ENCODE measurements at places on chromosomes 12 and 14. TPM values are rescaled to one million over a fixed set of nuclear protein-coding genes. Genes with fewer than 3 reads are reported as not detected.

DNA sequence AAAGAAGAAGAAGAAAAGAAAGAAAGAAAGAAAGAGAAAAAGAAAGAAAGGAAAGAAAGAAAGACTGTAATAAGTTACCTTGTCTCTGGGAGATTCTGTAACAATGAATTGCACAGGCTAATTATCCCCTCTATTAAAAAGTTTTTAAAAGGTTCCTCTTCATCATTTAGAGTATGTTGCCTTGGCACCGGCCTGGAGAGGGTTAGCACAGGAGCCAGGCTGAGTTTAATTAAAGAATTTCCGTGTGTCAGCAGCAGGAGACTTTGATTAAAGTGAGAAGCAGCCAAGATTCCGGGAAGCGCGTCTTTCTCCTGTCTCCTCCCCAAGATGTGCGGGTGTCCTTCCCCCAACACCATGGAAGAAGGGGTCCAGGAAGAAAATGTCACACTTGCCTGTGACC is 92.8 kb upstream of the ETV6 start:
- no peak for DNase-seq

- DNase-seq = no peak
Observed at GRCh38 chr14:104219731-104220214, 81.4 kb downstream of the KIF26A start.

- DNase-seq = no peak
Observed at GRCh38 chr14:76773188-76773885, 12.1 kb downstream of the VASH1 start.

GRCh38 chr14:31893221-31893757 is 183.8 kb upstream of the ARHGAP5 start:
- no peak for DNase-seq

DNA sequence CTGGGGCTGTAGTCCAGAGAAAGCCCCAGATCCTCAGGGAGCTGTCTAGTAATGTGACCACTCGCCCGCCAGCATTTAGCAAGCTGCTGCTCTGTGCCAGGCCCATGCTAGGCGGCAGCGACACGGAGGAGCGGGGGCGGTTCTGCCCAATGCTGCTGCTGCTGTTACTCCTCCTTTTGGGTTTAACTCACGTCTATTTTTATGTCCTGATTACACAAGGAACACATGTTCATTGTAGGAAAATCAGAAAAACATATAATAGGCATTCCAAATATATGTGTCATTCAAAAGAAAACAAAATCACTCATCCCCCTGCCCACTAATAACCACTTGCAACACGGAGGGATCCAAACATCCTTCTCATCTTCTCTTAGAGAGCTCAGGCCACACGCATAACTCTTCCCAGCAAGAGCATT is 30.4 kb downstream of the CCDC92 start:
- DNase-seq = no peak

DNA sequence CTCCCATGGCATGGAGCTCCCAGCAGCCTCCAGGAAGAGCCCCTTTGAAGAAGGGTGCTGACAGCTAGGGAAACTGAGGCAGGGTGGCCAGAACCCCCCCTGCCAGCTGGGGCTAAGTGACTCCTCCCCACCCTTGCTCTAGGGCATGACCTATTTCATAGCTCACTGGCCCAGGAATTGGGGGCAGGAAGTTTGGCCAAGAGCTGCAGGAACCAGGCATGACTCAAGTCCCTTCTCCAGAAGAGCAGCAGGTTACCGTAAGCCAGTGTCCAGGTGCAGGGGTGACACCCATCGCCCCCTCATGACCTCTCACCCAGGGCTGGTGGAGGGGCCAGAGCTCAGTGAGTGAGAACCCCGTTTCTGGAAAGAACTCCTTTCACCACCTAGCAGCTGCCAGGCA is 1.9 kb downstream of the RASAL1 start:
- no peak for DNase-seq

DNA sequence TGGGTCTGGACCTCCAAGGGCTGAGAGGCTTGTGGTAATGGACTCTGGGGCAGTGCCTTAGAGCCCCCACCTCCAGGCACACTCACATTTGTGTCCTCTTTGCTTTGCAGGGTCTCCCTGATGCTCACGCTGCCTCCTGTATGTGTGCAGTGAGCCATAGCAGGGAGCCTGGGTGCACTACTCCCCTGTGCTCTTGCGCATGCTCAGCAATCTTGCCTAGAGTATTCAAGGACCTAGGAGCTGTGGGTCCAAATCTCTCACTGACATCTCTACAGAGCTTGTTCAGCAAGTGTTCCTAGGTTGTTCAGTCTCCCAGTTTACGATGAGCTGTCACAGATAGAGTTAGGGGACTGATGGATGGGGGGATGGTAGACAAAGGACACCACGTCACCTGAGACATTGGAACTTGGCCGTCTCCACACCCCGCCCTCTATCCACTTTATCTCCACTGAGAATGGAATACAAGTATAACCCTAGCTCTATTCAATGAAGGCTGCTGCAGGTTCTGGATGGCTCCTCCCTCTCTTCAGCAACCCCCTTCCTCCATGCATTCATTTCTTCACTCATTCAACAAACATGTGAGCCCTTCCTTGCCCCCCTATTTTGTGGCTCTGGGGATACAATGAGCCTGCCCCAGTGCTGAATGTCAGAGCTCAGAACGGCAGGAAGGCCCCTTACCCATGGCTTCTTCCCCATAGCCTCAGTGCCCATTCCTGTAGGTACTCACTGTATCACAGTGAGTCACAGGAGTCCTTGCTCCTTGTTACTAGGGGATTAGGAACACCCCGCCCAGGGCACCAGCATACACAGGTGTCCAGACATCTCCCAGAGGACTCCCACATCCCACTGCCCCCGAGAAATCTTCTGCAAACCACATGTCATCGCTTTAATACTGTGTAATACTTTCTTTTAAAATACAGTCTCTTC is 31.2 kb downstream of the FIGNL2 start:
- DNase-seq = no peak

GRCh38 chr12:8449355-8449859 is 6.4 kb upstream of the CLEC6A start:
- DNase-seq = no peak

DNA sequence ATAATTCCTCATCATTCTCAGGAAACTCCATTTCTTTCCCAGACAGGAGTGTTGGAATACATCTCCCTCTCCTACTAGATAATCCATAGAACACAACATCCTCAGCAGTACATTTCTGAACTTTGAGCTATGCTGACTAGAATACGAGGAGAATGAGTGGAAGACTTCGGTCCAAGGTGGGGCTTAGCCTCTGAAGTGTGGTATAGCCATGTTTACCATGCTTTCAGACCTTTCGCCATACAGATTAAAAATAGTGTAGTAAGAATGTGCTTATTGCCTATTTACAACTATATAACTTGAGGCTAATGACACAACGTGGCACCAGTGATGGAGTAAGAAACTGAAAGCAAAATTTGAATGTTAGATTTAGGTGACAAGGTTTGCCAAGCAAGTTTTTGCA is 184.5 kb upstream of the KRR1 start:
- no peak for DNase-seq

GRCh38 chr14:66041582-66041981 is 444.6 kb upstream of the CCDC196 start:
- no peak for DNase-seq

- DNase-seq = no peak
Observed at GRCh38 chr12:60387356-60387755, 791.5 kb downstream of the SLC16A7 start.

- no peak for DNase-seq
Observed at GRCh38 chr12:103415681-103416080, 80.1 kb downstream of the C12orf42 start.

DNA sequence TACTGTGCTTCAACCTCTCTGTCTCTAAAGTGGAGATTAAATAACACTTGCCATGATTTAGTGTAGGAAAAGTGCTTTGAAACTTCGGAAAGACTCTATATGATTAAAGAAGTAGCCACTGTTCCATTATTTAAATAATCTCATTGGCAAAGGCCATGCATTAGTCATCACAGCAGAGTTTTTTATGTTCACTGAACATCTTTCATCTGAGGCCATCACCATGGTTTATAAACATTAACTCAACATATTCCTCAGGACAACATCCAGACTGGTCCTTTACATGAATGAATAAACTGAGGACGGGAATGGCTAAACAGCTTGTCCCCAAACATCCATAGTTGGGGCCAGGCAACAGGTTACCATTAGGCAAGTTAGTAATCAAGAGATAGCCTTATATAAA is 124.6 kb upstream of the FRMD6 start:
- DNase-seq = no peak

- no peak for DNase-seq
Observed at GRCh38 chr12:109600481-109600880, 26.9 kb downstream of the MVK start.

- DNase-seq = no peak
Observed at GRCh38 chr14:103434868-103435442, 49.7 kb downstream of the MARK3 start.

GRCh38 chr14:91413547-91414474 is 3.8 kb downstream of the CCDC88C start:
- no peak for DNase-seq

GRCh38 chr14:54488318-54488645 is 498 bp downstream of the GMFB start:
- no peak for DNase-seq

- no peak for DNase-seq
Observed at GRCh38 chr12:112979041-112979680, 842 bp downstream of the OAS2 start.

- DNase-seq = no peak
Observed at GRCh38 chr14:36844443-36845195, 183.0 kb downstream of the PAX9 start.

DNA sequence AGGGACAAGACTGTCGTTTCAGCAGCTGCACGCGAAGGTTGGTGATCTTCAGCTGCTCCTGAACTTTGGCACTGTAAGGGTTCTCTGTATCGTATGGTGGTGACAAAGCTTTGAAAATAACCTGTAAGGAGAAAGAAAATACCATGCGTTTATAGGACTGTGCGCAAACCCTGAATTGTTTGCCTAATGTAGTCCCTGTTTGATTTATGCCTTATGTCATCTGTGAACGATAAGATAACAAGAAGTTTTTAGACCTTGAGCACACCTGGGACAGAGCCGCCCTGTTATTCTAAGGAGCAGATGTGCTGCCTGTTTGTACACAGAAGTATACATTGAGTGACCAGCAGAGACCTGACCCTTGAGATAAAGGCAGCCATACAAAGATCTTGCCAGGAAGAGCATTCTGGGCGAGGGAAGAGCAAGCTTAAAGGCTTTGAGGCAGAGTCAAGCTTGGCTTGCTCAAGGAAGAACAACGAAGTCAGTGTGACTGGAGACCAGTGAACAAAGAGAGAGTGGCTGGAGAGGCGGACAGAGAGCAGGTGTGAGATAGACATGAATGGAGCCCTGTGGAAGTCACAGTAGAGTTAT is 52.4 kb downstream of the NTN4 start:
- no peak for DNase-seq

DNA sequence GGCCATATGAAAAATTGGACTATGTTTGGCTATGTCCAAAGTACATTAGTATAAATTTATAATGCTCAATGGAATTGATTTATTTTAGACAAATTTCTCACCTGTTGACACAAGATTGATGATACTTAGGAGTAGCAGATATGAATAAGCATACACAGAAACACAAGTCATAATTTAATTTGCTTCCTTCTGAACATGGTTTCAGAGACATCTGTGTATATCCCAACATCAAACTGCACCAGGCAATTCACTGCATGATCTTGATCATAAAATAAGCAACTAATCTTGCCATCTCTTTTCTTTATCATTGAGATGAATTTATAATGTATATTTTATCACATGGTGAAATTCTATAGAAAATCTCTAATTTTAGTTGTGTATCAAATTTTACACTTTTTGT is 3.8 kb downstream of the CLECL1 start:
- DNase-seq = no peak

GRCh38 chr12:52650520-52651081 is 1.4 kb downstream of the KRT2 start:
- no peak for DNase-seq

Gene MAX
- 124 TPM for total RNA-seq

Gene DHRS1
- 35.9 TPM for total RNA-seq

Gene TMCC3
- 0.82 TPM for total RNA-seq

Gene MUCL1
- not detected for total RNA-seq

Gene LRP6
- 12.5 TPM for total RNA-seq

Gene KLHDC2
- total RNA-seq = 167 TPM

Gene NANOG
- total RNA-seq = not detected

Gene MYO1H
- total RNA-seq = not detected

Gene PHETA1
- total RNA-seq = 0.61 TPM

Gene OR4E2
- total RNA-seq = not detected

Gene KRT80
- total RNA-seq = not detected

Gene STAT6
- total RNA-seq = 116 TPM
